ENCODE measurements at places on chromosomes 16 and 17.
A peak's percentile ranks its signal among the peaks of the same experiment; 100 is the strongest.

GRCh38 chr17:60960398-60961065 lies 282.9 kb downstream of the BCAS3 start:
- no peak for ATAC-seq

DNA sequence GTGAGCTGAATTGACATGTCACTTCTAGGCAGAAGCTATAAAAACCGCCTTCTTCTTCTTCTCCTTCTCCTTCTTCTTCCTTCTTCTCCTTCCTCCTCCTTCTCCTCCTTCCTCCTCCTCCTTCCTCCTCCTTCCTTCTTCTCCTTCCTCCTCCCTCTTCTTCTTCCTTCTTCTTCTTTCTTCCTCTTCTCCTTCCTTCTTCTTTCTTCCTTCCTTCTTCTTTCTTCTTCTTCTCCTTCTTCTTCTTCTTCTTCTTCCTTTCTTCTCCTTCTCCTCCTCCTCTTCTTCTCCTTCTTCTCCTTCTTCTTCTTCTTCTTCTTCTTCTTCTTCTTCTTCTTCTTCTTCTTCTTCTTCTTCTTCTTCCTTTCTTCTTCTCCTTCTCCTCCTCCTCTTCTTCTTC lies 4.8 kb upstream of the FBXL19 start:
- ATAC-seq = no peak

DNA sequence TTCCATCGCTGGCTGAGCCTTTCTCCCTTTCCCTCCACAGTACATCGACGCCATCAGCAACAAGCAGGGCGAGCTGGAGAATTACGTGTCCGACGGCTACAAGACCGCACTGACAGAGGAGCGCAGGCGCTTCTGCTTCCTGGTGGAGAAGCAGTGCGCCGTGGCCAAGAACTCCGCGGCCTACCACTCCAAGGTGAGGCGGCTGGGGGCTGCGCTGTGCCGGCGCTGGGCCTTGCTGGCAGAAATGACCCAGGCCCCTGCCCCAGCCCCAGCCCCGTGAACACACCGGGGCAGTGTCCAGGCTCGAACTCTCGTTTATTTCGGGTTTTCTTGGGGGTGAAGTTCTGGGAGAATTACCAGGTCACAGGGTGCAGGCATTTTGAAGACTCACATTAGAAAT lies 64.9 kb downstream of the BAIAP2 start:
- no peak for ATAC-seq

GRCh38 chr17:57833179-57833939 lies 16.5 kb downstream of the MRPS23 start:
- ATAC-seq = peak; percentile 79

- no peak for ATAC-seq
These were observed 548.7 kb upstream of the CDH5 start for GRCh38 chr16:65817799-65818198.

Measured in activated CD4-positive, CD25-positive, alpha-beta regulatory T cell treated with anti-CD3 and anti-CD28 coated beads, Interleukin-2, amount 50 U/mL, for 24 hours (primary cell).